Aorta (tissue), 5 donors: ENCODE measurements at places on chromosomes 1 and 21.

DNA sequence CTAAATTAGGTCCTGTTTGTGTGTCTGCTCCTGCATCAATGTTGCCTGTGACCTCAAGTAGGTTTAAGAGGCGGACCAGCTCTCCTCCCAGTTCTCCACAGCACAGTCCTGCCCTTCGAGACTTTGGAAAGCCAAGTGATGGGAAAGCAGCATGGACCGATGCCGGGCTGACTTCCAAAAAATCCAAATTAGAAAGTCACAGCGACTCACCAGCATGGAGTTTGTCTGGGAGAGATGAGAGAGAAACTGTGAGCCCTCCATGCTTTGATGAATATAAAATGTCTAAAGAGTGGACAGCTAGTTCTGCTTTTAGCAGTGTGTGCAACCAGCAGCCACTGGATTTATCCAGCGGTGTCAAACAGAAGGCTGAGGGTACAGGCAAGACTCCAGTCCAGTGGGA lies 79.9 kb downstream of the PRDM2 start:
- no peak for DNase-seq

DNA sequence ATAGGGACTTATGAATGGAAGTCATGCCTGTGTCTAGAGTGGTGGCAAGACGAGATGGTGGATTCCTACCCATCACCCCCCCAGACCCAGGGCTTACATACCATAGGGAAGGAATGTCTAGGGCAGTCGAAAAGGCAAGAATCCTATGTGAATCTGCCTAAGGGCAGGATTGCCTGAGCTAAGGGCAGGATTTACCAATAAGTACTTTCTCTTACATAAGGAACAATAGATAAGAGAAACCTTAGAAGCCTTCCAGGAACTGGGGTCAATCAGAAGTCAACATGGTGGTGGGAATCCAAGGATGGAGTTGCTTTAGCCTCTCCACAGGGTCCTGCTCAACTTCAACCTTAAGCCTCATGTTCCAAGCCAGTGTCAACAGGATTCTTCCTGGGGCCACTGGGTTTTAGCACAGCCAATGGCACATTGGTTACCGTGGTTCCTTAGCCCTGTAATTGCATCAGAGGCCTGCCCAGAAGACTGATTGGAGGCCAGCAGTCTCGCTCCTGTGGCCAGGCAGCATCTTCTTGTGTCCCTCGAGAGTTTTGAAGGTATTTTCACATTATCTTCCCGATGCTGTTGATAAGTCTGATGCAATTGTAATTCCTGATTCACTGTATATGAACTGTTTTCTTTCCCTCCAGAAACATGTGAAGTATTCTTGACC lies 20.7 kb downstream of the BACE2 start:
- no peak for DNase-seq

DNA sequence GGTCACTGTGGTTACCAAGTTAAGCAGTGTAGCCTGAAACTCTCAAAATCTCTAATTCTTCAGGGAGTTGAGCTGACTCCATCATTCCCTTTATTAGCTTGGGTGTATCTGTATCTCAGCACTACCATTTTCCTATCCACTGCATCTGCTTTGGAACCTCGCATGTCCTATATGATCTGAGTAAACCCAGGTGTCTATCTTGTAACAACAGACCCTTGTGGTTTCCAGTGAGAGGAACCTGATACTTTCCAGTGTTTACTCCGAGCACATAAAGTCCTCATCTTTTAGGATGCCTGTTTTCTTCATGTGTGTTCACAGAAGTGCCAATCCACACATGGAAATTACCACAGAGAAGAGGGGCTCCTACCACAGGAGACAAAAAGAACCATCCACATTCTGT lies 650.4 kb downstream of the LMO4 start:
- no peak for DNase-seq

GRCh38 chr1:108513044-108513415 lies 46.9 kb upstream of the EEIG2 start:
- no peak for DNase-seq

- DNase-seq = no peak
These were observed 81.9 kb downstream of the DHRS3 start for GRCh38 chr1:12536023-12536639.

DNA sequence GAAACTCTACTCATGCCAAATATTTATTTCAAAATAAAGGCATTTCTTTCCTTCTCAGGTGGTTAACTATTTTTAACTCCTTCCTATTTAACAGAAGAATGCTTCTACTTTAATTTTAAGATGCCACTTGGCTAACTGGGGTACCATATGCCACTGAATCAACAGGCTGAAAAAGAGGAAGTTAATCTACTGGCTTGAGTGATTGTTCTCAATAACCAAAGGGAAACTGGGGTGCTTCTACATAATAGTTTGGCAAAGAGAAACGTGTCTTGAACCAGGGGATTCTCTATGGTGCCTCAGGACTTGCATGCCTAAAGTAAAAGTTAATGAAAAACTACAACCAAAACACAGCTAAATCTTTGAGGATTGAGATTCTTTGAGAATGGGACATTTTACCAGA lies 142.6 kb downstream of the DENND1B start:
- no peak for DNase-seq

GRCh38 chr21:33033094-33033951 lies 7.6 kb downstream of the OLIG2 start:
- no peak for DNase-seq

GRCh38 chr1:29575826-29576225 lies 339.5 kb downstream of the PTPRU start:
- DNase-seq = no peak

DNA sequence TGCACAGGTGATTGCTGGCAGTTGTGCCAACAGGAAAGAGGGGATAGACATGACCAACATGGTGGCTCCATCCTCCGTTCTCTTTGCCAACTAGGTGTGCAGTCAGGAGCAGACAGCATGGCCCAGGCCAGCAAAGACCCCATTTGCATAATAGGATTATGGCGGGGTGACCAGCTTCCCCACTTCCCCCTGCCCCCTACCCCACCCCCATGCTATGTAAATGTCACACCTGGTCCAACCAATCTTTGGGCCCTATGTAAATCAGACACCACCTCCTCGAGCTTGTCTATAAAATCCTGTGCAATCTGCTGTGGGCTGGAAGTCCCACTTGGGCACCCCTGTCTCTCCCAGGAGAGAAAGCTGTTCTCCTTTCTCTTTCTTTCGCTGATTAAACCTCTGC lies 146.0 kb downstream of the SLC30A10 start:
- no peak for DNase-seq

GRCh38 chr1:231558708-231559185 lies 30.3 kb downstream of the TSNAX start:
- no peak for DNase-seq

DNA sequence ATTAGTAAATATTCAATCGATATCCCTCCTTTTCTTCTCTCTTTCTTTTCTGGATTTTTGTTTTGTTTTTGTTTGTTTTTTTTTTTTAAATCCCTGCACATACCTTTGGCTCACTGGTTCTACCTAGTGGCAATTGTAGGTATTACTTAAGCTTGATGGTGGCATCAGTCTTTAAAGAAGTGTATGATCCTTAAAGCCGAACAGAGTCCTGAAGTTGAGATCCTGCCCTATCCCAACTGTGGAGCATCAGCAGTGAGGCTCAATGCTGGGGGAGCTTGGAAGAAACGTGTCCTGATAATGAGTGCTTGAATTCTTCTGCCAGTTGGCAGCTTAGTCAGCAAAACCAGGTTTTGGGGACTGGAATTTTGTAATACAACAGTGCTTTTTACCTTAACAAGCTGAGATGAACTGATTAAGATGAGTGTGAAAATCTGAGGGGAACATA lies 60.8 kb downstream of the FASLG start:
- DNase-seq = no peak

DNA sequence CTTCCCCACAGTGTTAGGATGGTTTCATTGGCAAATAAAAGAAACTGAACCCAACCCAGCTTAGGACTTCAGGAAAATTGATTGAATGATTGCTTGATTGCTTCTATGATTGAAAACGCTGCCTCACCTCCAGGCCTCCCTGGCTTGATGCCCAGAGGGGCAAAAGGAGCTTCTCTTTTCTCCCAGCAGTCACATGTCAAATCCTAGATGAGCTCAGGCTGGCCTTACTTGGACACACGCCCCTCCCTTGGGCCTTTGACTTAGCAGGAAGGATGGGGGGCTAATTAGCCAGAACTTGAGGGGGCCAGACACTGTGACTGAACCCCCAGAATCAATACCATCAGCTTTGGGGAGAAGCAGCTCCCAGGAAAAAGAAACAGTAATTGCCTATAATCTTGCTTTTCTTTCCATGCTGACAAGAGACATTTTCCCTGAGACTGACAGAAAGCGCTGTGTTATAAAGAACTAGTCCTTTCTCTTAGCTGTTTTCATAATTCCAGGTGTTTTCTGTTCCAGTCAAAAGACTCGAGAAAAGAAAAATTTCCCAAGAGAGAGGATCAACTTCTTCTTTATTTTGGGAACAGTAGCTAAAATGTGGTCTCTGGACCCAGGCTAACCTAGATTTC lies 50.8 kb upstream of the ATP5PO start:
- no peak for DNase-seq

DNA sequence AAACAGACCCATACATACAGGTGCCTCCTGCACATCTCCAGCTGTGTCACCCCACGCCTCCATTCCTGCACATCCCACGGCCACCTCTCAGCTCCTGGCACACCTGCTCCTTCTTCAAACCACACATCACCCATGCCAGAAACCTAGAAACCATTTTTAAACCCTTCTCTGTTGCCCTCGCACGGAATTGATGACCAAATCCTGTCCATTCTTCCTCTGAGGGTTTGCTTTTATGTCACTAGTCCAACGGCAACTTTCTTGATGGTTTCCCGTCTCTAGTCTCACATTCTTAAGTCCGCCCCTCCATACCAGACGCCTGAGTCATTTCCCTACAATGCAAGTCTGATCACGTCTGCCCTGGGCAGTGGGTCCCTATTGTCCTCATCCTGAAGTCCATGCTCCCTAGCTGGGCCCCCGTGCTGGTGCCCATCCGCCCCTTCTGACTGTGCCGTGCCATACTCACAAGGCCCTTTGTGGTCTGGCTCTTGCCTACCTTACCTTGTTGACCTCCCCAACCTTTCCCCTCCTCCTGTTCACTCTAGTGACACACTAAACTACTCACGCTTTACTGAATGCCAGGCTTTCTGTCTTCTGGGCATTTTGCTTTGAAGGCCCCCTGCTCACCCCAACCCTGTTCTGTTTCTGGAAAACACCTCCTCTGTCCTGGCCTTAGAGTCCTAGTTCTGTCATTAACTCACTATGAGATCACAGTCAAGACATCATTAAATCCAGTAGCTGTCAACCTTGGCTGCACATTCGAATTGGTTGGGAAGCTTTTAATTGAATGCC lies 17.6 kb downstream of the SLC2A1 start:
- DNase-seq = peak; percentile 87

- DNase-seq = no peak
These were observed 33.2 kb downstream of the RCSD1 start for GRCh38 chr1:167663002-167663772.

GRCh38 chr1:1832166-1832565 lies 53.9 kb upstream of the NADK start:
- DNase-seq = no peak

DNA sequence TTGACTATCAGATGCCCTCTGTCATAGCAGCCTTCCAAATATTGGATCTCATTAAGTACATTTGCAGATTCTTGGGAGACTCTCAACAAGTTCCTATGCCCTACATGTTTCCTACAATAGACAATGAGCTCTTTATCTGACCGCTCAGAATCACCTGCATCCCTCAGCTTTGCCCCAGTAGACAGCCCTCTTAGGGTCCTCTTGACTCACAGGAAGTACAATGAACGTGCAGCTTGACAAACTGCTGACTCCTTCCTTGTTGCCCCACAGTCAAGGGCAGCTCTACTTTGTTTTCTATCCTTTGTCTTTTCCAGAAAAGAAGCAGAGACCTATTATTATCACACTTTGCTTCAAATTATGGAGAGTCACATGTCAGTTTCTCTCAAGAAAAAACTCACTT lies 27.6 kb downstream of the SLC44A5 start:
- DNase-seq = no peak

- DNase-seq = no peak
These were observed 101.5 kb downstream of the WDR4 start for GRCh38 chr21:42777757-42778344.

- no peak for DNase-seq
These were observed 2.5 kb downstream of the PPT1 start for GRCh38 chr1:40094466-40095110.

DNA sequence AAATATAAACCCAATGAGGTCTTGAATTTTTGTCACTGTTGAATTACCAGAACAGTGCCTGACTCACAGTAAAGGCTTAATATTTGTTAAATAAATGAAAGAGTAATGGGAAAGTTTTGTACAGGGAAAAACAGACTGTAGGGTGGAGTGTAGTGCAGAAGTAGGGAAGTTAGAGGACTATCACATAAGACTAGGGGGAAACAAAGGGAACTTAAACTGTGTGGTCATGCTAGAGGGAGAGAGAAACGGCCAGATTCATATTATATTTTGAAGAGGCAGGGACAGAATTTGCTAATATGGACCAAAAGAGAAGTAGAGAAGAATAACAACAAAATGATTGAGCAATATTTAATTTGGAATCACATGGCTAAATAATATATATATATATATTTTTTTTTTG lies 14.8 kb downstream of the CTSK start:
- DNase-seq = no peak

- no peak for DNase-seq
These were observed 2.8 kb downstream of the ARMH1 start for GRCh38 chr1:44677201-44677766.

DNA sequence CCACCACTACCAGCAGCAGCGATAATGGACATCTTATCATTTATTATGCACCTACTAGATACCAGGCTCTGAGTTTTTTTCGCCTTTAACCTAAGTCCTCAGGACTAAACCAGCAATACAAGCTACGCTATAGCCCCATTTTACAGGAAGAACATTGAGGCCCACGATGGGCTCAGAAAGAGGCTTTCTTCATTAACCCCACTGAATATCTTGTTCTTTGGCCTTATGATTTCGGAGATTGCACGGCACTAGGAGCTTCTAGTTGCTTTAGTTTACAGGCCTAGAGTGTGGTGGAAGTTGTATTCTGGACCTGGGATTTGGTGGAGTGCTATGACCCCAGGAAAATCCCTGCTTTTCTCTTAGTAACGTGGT lies 1.5 kb downstream of the SESN2 start:
- no peak for DNase-seq

- DNase-seq = no peak
These were observed 82.1 kb upstream of the ARHGEF16 start for GRCh38 chr1:3372317-3372716.

DNA sequence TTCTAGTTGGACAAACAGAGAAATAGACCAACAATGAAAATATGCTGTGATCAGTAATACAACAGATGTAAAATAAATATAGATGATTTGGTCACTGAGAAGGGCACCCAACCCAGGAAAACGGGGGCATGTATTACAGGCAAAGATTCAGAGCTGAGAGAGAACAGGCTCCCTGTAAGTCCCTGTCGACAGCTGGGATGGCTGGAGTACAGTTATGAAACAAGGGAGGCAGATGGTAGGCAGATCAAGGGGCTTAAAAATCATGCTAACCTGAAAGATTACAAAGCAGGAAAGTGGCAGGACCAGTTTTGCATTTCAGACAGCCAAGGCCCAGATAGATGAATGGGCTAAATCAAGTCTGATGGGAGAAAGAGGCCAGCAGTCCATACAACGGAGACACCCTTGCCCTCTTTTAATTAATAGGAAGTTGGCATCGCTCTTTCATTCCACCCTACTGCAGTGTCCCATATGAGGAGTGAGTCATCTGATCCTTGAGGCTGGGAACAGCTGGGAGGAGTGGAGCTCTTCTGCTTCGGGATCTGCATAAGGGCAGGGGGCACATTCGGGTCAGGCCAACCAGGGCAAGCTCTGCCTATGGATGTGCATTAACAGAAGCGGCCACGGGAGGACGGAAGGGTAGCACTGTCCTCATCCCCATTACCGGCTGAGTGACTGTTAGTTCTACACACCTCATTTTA lies 171.1 kb downstream of the DAB1 start:
- no peak for DNase-seq
